ENCODE measurements at places on chromosomes 7 and 10.

GRCh38 chr10:110426294-110427181, 71.2 kb upstream of the DUSP5 start:
- DNase-seq, result no peak

DNA sequence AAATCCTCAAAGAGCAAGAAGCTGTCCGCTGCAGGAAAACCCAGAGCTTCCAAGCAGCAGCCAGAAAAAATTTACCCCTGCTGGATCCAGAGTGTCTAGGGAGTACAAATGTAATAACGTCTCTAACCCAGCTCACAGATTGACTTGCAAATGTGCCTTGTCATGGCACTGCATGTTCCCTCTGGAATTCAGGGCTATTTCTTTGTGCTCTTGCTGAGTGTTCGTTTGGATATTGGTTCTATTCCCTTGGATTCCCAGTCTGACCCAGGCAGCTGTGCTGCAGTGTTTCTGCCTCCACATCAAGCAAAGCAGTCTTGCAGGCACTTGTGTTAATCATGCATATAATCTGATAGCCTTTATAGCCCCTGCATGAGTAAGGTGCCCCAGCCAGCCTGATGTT, 209.9 kb upstream of the GHITM start:
- DNase-seq, result no peak

DNA sequence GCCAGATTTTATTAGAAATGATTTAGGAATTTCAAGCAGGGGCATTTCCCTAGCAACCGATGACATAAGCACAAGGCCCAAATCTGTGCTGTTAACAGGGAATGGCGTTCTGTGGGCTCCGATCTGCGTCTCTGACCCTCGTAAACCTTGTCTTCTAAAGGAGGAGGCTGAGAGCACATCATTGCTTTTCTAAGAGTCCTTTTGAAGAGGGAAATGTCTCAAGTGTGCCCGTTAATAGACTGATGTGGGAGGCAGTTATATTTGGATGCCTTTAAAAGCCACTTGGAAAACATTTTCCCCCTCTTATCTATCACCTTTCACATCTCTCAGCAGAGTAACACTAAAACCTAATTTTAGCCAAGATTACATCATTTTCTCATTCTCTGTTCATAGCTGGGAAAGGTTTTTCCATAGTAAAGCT, 424.1 kb upstream of the GALNT17 start:
- no peak for DNase-seq

DNA sequence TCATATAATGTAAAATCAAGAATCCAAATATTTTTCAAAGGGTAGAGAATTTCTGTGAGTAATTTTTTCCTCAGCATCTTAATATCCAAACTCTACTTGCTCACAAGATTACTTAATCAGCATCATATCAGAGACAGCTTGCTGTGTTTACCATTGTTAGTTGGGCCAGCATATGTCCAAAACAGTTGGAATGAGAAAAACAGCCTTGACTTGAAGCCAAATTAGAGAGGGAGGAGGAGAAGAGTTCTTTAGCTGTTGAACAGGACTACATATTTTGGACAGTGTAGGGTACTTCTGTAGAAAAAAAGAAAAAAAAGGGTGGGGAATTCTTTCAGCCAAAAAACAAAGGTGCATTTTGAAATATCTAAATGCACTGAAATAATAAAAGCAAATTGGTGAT, 69.8 kb downstream of the HDAC9 start:
- DNase-seq, result no peak

DNA sequence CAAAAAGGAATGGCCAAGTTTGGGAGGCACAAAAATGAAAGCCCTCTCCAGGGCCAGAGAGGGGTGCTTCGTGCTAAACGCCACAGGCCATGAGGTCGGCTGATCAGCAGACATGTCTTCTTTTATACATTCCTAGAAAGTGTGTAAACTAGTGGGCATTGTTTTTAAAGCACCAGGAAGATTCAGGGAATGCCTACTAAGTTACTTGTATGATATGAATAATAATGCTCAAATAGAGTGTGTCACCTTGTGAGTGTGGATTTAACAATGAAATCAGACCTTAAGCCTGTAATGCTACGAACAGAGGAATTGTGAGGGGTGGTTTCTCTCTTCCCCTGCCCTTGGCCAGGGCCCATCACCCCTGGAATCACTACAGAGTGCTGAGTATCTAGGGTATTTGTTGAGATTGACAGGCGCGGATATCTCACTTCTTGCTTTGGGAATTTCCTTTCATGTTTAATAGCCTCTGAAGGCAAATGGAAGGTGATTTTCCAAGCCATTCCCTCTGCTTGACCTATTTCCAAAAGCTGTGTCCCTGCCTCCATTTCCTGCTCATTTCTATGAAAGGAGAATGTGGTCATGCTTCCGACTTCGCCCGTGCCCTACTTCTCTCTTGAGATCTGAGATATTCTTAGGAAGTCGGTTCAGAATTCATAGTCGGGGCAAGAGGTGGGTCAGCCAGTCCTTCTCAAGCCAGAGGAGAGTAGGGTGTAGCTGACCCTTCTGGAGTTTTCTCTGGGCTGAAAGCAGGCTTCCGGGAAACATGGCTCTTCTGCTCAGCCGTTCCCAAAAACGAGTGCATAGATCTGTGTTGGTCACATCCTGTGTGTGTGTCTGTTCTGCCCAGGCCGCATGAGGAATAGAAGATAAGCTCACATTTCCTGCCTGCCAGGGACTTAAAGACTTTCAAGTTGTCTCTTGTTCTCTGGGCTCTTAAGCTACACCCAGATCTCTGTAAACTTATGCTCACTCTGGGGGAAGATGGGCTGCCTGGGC, 167.8 kb upstream of the ITGB1 start:
- DNase-seq, result no peak

DNA sequence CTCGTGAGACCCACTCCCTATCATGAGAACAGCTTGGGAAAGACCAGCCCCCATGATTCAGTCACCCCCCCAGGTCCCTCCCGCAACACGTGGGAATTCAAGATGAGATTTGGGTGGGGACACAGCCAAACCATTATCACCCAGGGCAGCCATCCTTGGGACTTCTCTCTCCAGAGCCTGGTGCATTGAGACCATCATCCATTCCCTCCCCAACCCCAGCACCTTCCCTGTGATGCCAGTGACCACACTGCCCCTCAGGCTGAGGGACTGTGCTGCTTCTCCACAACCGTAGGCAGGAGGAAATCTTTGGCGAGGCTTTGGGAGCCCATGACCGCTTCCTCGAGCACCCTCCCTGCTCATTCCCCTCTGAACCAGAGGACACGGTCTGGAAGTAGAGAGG, 64.4 kb downstream of the TACC2 start:
- no peak for DNase-seq

- no peak for DNase-seq
These were observed 5.5 kb downstream of the RAMP3 start for GRCh38 chr7:45162943-45163691.

DNA sequence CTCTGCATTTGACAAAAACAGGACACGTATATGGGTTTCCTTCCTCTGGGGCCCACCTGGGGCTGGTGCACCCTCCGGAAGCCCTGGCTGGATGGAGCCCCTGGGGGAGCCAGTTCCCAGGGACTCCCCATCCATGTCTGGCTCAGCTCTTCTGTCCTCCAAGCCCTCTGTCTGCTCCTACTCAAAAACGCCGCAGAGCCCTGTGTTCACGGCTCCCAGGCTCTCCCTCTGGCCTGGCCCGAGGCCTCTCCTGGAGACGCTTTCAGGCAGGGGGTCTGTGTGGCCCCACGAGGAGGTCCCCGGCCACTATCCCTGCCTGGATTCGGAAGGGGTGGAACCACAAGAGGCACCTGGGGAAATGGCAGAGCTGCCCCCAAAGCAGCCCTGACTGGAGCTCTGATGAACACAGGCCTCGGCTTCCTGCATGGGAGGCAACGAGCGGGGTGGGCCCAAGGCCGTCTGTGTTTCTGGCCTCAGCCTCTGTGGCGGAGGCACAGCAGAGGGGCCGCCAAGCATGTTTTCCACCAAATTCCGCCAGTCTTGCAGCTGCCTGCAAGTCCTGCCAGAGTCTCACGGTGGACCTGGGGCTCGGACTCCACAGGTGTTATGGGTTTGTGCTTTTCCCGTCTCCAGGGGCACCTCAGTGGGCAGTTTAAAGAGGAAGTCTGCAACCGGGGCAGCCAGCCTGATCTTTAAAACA, 22.6 kb upstream of the INPP5A start:
- DNase-seq, result no peak

GRCh38 chr10:120392245-120392644, 64.8 kb upstream of the PLPP4 start:
- no peak for DNase-seq

DNA sequence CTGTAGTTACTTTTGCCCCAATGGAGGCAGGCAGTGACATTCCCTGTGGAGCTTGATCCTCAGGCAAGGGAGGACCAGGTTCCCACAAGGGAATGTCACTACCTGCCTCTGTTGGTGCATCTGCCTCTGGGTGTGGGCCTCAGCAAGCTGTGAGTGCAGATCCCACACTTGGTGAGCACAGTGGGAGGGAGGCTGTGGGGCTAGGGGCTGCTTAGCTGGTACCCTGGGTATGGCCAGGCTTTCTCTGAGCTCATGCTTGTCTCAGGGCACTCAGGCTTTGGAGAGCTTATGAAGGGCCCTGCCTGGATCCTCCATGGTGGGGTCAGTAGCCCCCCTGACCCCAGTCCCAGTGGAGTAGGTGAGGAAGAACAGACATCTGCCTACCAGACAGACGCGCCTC, 16.2 kb upstream of the ZNF488 start:
- no peak for DNase-seq

DNA sequence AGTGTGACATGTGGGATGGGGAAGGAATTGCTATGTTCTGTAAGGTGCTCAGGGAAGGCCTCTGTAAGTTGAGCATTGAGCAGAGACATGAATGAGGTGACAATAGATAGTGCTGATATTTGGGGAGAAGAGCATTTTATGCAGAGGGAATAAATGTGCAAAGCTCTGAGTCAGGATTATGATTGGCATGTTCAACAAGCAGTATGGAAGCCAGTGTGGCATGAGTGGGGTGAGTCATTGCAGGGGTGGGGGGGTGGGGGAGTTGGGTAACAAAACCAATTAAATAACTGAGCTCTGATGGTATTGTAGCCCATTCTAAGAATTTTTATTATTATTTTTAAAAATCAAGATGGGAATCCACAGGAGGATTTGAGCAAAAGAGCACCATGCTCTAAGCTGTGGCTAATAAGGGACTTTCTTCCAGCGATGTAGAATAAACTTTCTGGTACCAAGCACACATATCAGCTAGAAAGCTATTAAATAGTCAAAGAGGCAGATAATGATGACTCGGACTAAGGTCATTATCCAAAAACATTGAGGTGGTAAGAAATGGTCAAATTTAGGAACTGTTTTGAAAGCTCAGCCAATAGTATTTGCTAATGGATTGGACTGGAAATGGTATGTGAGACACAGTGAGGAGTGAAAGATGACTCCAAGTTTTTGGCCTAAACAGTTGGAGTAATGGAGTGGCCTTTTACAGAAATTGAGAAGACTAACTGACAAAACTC, 96.4 kb downstream of the PRKG1 start:
- no peak for DNase-seq
